ENCODE measurements at places on chromosomes 5 and 9.
A peak's percentile ranks its signal among the peaks of the same experiment; 100 is the strongest.

DNA sequence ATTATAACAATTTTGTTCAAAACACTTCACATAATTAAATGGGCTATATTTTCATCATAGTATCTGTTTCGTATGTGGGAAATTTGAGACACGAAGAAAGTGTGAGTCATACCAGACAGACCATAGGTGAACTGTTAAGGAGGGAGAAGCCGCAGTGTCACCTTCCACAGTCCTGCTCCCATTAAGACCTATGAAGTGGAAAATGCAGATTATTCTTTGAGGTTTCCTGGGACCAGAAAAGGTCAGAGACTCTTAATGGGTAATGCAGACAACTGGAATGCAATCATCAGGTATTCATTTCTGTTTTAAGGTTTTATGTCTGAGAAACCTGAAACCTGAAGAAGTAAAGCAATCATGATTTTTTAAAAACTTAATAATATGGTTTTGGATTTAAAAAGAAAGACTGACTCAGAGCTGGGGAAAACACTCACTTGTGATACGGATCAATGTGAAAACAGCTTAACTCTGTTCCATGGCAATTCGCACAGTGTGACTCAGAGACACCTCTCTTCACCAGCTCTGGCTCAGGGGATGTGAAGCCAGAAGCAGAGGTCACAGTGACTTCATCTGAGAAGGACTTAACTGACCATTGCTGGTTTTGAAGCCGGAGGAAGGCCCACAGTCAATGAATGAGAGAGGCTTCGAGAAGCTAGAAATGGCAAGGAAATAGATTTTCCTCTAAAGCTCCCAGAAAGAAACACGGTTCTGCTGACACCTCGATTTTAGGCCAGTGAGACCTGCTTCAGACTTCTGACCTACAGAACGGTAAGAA is 17.2 kb upstream of the GCNT1 start:
- DNase-seq: no peak

DNA sequence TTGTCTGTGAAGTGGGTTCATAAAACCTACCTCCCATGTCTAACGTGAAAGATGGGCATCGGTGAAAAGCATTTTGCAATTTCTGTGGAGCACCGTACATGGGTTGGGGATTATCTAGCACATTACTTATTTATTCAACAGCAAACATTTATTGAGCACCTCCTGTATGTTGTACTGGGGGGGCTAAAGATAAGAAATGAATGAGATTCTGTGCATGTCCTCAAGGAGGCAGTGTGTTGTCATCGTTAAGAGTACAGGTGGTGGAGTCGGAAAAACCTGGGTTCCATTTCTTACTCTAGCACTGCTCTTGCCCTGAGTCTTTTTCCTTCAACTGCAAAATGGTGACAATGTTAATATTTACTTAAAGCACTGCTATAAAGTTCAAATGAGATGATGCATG is 30.4 kb upstream of the DENND1A start:
- no peak for DNase-seq

GRCh38 chr9:98790842-98791607 is 5.3 kb downstream of the ANKS6 start:
- peak; percentile 78 for DNase-seq

- peak; percentile 90 for DNase-seq
These were observed 134.8 kb downstream of the KCNIP1 start for GRCh38 chr5:170638454-170639220.

DNA sequence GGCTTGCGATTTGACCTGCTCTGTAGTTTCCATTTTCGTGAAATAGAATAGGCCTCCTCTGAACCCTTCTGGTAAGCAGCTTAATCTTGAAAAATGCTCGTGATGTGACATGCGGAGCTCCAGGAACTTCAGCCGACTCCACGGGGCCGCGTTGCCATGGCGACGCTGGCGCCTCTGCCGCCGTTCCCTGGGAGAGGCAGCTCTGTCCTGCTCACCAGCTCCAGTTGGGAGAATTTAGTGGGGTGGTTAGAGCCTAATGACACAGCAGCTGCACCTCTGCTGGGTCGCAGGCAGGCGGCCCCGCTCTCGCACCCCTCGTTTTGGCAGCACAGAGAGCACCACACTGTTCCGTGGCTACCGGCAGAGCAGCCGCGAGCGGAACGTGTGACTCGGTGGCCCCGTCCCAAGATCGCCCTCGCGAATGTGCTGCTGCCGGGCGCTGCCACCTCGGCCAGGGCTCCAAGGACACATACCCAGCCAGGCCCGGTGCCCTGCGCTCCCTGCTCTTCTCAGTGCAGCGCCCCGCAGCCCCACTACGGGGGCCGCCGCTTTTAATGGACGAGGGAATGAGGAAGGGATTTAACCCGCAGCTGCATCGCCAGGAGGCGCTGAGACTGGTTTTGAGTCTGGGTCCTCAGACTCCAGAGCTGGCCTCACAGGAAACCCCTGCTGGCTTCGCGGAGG is 131.2 kb upstream of the LMX1B start:
- DNase-seq: no peak

DNA sequence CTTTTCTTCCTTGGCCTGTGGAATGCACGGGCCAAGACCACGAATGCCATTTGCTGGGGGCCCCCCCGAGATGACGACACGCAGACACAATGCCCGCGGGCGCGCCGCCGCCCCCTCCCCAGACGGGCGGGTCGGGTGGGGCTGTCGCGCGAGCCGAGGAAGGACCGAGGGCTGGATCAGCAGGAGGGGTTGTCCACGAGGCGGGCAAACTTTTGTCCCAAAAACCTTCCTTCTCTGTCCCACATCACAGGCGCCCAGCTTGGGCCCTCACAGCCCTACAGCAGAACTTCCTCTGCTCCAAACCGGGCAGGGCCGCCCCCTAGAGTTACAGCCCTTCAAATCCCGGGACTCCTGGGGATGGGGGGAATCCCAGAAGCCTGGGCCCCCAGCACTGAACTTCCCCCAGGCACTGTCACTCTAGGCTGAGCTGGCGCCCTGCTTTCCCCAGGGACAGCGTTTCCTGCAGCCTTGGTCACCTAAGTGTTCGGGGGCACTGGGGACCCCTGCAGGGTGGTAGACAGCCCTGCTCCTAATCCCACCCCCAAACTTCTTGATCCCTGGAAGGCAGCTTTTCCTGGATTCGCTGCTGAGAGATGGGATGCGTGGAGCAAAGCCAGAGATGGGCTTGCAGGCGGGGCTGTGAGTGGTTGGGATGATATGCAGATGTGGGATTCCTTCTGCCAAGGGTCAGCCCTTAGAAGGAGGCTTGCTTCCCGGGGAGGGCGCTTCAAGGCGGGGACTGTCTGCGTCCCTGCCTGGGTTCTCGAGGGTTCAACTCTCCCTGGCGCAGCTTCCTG is 980 bp downstream of the COL5A1 start:
- DNase-seq: peak; percentile 94

GRCh38 chr9:123978981-123979380 is 32.6 kb upstream of the LHX2 start:
- DNase-seq: no peak

DNA sequence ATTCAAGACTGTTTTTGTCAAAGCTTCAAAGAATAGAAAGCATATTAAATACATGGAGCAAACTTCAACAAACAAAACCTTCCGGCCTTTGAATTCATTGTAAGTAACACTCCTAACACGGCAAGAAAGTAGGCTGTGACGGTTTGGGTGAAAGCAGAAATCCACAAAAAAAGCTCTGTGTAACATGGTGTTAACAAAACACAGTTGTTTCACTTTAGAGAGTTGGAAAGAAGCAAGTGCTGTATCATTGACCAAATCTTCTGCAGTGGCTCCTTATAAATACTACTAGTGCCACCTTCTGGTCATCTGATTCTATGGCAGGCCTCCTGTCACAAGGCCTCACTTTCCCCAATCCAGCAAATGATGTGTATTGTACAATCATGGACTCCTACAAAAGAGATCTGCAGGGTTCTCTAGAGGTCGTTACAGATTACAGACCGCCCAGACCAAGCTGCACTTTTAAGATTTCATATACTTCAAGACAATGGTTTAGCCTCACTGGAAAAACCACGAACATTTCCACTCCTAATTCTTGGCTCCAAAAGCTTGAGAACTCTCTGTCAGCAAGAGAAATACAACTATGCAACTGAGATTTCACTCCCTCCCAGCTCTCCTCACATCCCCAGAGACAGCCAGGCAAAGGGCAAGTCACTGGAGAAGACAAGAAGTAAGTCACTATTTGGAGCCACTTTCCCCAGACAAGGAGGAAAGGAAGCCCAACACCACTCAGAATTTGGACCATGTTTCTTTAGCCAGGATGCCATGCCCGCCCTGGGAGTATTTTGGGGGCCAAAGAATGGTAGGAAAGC is 196.2 kb downstream of the DTWD2 start:
- DNase-seq: peak; percentile 10

DNA sequence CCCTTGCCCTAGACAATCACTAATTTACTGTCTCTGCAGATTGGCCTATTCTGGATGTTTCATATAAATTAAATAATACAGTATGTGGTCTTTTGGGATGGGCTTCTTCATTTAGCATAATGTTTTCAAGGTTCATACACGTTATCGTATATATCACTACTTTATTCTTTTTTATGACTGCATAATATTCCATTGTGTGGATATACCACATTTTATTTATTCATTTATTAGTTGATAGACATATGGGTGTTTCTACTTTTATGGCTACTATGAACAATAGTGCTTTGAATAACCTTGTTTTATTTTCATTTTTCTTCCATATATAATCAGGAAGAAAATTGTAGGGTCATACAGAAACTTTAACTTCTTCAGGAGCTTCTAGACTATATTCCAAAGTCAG is 108.5 kb upstream of the PAPPA start:
- no peak for DNase-seq

GRCh38 chr9:134407121-134407779 is 81.0 kb downstream of the RXRA start:
- no peak for DNase-seq

DNA sequence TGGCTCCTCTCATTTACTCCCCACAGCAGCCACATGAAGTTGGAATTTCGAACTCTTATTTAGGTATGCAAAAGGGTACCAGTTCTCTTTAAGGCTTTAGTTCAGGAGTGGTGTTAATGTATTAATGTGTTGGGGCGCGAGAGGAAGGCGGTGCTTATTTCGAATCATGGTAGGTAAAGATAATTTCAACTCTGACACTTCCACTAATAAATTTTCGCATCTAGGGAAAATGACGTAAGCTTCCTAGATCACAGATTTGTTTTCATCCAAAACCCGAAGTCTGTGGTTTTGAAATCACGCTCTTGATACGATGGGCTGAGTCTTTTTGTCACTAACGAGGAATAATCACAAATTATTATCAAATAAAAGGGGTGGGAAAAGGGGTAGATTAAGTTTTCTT is 681 bp downstream of the PPWD1 start:
- no peak for DNase-seq

DNA sequence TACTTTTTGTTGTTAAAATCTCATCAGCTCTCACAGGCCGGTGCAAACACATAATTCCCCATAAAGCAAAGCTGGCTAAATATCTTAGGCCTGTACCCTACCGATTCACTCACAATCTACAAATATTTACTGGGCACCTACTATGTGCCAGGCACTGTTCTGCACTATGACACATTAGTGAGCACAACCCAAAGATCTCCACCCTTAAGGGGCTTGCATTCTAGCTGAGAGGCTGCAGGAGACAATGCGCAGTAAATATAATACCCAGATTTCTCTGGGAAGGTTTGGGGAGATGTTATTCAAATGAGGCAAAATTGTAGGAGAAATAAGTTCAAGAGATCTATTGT is 53.7 kb downstream of the FNBP1 start:
- no peak for DNase-seq

GRCh38 chr5:180598797-180599589 is 7.7 kb upstream of the SCGB3A1 start:
- peak; percentile 15 for DNase-seq

- no peak for DNase-seq
These were observed 198.8 kb downstream of the MARCHF11 start for GRCh38 chr5:15980835-15981234.

DNA sequence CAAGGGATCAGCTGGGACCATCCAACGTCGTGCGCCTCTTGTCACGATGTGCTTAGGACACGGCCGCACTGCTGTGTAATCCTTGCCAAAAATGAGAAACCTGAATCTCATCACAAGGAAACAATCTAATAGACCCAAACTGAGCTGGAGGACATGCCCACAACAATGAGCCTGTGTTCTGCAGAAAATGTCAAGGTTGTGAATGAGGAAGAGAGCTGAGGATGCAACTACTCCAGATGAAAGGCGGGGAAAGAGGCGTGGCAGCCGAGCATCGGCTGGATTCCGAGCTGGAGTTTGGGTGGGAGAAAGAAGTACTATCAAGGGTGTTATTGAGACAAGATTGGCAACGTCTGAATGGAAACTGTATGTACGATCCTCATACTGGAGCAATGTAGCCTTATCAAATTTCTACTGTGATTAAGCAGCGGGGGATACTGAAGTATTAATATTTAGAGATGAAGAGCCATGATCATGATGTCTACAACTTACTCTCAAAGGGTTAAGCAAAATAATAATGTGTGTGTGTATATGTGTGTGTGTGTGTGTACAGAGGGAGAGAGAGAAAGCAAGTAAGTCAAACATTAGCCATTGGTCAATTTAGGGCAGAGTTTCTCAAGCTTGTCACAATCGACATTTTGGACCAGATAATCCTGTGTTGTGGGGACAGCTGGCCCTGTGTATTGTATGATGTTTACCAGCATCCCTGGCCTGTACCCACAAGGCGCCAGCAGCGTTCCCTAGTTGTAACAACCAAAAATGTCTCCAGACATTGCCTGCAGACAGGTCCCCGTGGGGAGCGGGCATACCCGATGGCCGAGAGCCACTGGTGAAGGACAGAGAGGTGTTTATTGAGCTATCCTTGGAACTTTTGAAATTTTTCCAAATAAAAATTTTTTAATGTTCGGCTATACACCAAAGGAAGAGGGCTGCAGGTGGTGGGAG is 46.5 kb downstream of the DUSP1 start:
- no peak for DNase-seq

- no peak for DNase-seq
These were observed 422.4 kb downstream of the CCDC171 start for GRCh38 chr9:15975101-15975778.

All from 8988T (cell line).